Right cardiac atrium (tissue), 5 donors: ENCODE measurements at places on chromosomes 12 and 14.

- DNase-seq, result no peak
Measured at GRCh38 chr12:114783089-114783618, 99.2 kb upstream of the TBX3 start.

GRCh38 chr12:66497008-66497897 is 181.6 kb downstream of the GRIP1 start:
- DNase-seq, result no peak

DNA sequence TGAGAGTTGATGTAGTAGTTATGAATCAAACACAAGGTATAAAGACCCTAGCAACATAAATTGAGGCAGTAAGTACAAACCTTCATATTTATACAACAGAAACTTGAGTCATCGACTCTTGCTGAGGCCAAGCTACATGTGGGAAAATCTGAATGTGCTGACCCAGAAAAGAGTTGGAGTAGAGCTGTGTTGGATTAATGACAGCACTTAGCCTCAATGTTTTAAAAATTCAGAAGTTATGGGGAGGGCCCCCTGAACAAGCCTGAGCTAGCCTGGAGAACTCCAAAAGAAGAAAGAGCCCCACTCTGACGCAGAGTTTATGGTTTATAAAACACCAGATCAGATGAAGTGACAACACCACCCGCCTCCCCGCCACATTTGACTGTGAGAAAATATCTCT is 100.0 kb downstream of the DUSP6 start:
- no peak for DNase-seq

GRCh38 chr12:6909421-6910145 is 4.8 kb upstream of the ENO2 start:
- no peak for DNase-seq

- DNase-seq, result no peak
Measured at GRCh38 chr14:105049753-105050550, 15.3 kb downstream of the GPR132 start.

DNA sequence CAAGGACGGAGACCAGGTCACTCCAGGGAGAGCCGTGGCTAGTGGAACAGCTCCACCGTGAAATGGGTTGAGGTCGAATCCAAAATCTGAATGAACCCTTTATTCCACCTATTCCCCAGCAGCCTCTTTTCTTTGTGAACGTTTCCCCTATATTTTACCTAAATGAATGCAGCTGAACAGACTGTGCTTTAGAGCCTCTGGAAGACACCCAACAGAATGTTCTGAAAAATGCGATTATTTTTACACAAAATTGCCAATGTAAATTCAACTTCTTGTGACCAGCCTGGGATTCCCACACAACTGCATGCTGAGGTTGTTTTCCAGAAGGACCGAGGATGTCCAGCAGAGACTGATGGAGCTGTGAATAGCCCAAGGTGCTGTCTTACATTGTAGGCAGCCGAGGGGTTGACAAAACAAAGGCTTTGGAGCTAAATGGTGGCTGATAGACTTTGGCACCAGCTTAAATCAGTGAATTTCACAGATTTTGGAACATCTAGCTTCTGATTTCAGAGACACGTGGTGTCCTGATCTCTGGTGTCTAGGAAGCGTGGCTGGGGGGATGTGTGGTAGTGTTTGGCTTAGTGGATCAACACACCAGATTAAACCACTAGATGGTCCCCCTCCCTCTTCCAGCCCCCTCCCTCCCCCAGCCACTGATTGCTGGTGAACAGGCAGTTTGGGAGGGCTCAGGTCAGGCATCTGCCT is 150.4 kb downstream of the ZNF664 start:
- no peak for DNase-seq

DNA sequence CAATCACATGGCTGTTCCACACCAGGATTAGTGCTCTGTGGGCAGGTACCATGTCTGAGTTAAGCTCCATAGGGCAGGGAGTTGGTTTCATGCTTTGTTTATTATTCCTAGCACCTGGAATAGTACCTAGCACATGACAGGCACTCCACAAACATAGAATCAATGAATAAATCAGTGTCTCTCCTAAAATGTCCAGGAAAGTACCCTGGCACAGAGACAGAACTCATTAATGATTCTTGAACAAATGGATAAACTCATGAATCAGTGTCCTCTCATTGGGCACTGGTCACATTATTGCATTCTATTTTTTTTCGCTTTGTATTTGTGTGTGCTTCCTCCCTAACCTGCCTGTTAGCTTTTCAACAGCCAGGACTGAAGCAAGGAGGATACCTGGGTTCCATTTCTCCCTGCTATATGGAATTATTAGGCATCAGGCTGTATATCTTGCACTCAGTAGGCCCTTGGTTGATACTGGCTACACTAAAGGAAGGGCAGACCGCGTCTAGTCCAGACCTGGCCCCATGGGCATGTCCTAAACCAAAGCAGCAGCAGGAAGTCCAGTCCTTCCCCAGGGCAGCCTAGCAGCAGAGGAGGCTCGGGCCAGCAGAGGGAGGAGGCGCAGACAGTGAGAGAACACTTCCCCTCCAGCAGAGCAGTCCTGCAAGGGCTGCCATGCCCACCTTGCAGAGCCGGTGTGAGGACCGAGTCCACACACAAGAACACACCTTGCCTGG is 18.4 kb downstream of the HDAC7 start:
- DNase-seq, result peak; percentile 80
